Choroid plexus epithelial cell (primary cell): ENCODE measurements at places on chromosomes 11 and 22.
A peak's percentile ranks its signal among the peaks of the same experiment; 100 is the strongest.

DNA sequence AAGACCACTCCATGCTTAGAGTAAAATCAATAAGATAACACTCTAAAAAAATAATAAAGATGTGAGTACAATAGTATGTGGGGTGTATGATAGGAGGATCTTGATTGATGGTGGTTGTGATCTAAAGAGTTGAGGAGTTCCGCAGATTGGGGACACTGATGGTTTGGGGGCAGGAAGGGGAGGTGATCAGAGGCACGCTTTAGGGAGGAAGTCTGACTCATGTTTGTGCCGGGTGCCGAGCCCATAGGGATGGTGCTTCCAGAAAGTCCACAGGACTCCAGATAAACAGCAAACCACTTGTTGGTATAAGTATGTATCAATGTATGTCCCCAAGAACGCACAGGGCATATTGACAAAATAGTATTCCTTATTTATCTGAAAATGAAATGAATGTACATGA lies 27.5 kb downstream of the LINC01488 start:
- no peak for DNase-seq

- DNase-seq = no peak
Observed at GRCh38 chr11:127288926-127289325, 288.4 kb upstream of the KIRREL3 start.

DNA sequence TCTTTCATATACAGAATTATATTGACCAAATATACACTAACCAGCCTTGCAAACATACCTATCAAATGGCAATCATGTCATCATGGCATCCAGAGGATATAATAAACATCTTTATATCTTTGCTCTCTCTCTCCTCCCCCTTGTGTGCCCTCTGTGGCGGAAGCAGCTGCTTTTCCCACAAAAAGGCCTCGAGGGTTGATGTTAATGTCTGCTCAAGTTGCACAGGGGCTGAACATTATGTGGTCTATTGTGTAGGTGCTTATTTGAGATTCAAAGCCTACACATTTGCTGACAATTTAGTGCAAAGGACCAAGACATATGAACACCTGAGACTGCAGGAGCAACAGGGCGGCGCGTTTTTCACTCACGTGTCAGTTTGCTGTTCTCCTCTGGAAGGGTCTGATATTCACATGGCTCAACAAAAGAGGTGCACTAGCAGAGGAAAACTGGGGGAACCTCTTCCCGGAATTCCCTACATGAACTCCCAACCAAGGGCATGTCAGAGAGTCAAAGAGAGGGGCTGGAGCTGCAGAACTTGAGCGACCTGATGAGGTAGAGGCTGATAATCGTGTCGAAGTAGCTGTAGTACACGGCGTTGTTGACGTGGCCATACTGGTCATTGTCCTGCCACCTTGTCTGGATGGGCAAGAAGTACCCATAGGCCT lies 138.8 kb downstream of the RCN1 start:
- no peak for DNase-seq

- peak; percentile 80 for DNase-seq
Observed at GRCh38 chr11:132911186-132911585, 621.1 kb downstream of the OPCML start.

- no peak for DNase-seq
Observed at GRCh38 chr22:22229683-22230420, 14.7 kb upstream of the VPREB1 start.

- no peak for DNase-seq
Observed at GRCh38 chr11:60056349-60056969, at the start of gene MS4A3. Gene MS4A3, plus strand, starts transcription at chr11:60056665. Its CDS starts 4,496 bp downstream, at chr11:60061161.

DNA sequence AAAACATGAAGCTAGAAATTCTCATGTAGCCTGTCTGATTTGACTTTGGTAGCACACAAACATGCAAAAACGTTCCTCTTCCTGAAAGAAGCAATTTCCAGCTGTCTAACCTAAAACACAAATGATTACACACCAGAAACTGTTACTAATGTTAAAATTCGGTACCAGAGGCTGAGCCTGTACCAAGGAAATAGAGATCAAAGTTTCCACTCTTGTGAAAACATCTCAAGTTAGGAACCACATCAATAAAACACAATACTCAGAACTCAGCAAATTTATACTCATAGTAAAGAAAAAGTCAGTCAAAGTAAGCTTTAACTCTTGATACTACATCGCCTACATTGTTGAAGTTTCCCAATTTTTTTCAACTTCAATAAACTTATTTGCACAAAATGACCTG lies 107.8 kb downstream of the FCHSD2 start:
- DNase-seq = no peak

GRCh38 chr11:71333473-71333872 lies 81.1 kb upstream of the SHANK2 start:
- DNase-seq = no peak

- no peak for DNase-seq
Observed at GRCh38 chr11:78570031-78570430, 4.6 kb downstream of the NARS2 start.

GRCh38 chr11:74094393-74094792 lies 76.4 kb downstream of the C2CD3 start:
- DNase-seq = no peak

- no peak for DNase-seq
Observed at GRCh38 chr11:80505771-80506170, 1064.9 kb upstream of the TENM4 start.

- no peak for DNase-seq
Observed at GRCh38 chr11:17813391-17814059, 78.9 kb downstream of the KCNC1 start.

- DNase-seq = no peak
Observed at GRCh38 chr11:130622141-130622542, 173.7 kb downstream of the ADAMTS15 start.

DNA sequence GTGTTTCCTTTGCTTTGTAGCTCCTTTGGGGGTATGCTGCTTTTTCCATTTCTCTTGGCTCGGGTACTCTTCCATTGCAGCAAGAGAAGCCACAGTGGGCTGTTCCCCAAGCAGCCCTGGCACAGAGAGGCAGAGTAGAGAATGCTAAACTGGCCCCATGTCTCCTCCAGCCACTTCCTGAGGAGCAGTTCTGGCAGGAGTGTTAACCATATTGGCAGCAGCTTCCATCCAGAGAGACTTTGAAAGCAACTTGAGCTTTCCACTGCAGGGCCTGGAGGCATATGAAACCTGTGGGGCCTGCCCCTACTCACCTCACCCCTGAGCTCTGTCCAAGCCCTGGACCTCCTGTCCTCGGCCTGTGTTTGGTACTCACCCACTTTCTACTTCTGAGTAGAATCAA lies 61.8 kb downstream of the ALX4 start:
- no peak for DNase-seq

- no peak for DNase-seq
Observed at GRCh38 chr11:73239571-73240189, 21.6 kb downstream of the P2RY2 start.

- no peak for DNase-seq
Observed at GRCh38 chr11:113493206-113493605, 18.0 kb upstream of the DRD2 start.

GRCh38 chr11:35237860-35238715 lies 99.1 kb downstream of the CD44 start:
- peak; percentile 83 for DNase-seq

DNA sequence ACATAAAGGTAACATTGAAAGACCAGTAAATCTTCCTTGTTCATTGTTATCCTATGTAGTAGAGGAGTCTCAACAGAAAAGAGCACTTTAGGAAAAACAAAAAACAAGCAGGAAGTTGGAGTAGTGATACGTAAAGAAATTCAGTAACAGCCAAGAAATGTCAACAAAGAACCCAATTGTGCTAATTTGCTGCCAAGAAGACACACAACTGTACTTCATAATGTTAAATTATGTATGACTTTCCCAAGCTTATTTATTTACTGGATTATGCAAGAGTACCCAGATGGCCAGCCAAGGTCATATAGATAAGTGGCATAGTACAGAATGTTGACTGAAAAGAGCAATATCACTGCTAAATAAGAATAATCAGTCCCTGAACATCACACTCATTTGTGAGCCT lies 264.7 kb upstream of the CCDC179 start:
- peak; percentile 18 for DNase-seq

DNA sequence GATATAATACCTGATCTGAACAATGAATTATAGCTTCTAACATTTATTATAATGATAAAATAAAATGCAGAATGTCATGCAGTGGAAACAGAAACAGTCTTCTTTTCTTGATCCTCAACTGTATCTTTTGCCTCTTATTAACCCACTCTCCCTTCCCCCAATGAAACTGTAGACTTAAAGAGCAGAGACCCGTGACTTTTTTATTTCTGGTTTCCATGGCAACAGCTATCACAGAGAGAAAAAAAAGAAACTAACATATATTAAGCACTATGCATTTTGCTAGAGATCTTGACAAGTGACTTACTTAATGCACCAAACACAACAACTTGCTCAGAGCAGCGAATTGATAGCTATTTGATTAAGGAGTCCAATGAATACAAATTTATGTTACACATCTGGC lies 69.3 kb downstream of the RAB38 start:
- DNase-seq = no peak

DNA sequence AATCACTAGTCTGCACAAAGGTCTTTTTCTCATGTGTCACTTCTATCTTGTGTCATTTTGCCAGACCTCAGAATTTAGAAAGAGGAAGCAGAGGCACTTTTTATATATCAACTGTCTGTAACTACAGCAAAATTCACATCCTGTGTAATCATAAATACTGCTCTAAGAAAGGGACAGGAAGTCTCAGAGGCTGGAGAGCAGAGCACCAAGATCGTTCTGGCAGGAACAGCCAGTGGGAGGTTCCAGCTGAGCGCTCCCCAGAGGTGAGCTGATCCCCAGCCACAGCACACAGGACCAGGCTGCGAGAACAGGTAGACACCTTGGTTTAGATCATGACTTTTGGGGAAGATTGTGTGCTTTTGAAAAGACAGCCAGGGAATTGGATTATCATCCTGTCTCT lies at the start of gene MS4A7:
MS4A7 (plus strand) TSS at position 179 of the 400 bp plus-strand sequence. CDS start 4,610 bp downstream, outside the sequence.
- DNase-seq = no peak

- no peak for DNase-seq
Observed at GRCh38 chr11:110903378-110903777, 191.1 kb upstream of the ARHGAP20 start.

DNA sequence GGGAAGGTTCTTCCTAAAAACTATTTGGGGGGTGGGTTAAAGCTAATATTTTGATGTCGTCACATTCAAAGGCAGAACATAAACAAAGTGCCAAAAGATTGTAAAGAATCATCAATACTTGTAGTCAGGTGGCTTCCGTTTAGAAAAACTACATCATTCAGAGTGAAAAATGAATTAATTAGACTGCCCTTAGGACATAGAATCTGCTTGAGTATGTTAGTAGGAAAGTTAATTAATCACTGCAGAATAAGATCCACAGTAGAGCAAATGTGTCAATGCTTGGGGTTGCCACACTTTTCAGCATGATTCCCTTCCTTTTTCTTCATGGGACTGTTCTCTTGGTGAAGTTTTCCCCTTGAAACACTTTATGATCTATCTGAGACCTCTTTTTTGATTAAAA lies 166.8 kb upstream of the MTNR1B start:
- DNase-seq = no peak

DNA sequence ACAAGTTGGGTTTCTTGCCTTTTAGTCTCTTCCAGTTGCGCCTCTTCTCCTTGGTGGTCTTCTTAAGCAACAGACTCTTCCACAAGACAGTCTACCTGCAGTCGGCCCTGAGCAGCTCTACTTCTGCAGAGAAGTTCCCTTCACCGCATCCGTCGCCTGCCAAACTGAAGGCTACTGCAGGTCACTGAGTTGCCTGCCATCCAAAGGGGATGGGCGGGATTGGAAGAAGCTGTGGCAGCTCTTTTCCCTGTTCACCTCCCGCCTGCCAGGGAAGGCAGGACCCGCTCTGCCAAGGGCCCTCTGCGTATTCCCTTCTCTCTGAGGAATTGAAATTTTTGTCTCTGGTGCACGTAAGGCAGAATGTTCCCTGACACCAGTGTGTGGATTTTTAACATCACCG lies 9.2 kb upstream of the STT3A start:
- DNase-seq = no peak

DNA sequence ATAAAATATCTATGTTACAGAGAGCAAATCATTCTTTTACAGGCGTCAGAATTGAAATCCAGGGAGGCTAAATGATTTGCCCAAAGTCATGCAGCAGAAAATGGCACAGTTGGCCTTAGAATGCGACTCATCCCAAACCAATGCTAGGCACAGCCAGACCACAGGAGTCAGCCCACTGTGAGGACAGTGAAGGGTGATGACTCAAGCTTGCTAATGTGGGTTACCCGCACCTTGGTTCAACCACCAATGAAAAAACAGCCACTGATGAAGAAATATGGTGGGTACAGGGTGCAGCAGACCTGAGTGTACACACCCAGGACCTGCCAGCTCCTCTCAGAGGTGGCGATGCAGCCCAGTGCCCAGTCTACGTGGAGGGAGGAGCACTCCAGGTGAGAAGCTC lies 89.7 kb downstream of the ZC3H12C start:
- DNase-seq = no peak

DNA sequence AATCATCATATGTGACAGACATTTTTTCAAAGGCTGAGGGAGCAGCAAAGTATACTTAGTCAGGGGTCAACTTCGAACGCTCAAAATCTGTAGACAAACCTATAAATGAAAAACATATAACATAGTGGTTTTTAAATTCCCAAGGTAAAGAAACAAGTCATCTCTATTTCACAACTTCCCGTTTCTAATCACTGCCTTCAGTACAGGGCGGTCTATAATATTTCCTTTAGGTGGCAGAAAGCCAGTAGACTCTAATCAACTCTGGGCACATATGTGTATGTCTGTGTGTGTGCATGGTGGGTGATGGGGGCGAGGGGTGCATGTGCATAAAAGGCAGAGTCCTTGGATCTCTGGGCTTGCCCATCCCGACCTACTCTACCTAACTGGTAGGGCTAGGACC lies 55.0 kb upstream of the ARFGAP3 start:
- peak; percentile 38 for DNase-seq

DNA sequence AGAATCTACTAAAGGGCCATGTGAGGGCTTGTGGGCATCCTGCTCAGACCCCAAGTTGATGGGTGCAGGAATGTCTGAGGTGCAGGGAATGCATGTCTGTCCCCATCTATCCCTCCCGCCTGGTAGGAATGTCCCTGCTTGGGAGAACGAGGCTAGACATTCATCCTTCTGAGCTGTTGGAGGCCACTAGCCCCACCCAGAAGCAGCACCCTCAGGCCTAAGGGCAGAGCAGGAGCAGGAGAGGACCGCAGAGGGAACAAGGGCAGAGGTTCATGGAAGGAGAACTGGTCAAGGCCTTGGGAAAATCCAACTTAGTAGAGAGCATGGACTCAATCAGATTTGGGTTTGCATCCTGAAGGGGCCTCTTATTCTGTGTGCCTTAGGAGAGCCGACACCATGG lies 22.1 kb upstream of the LMO1 start:
- DNase-seq = no peak

- DNase-seq = peak; percentile 74
Observed at GRCh38 chr22:44311855-44312170, 938 bp downstream of the SHISAL1 start.

- DNase-seq = peak; percentile 6
Observed at GRCh38 chr11:71396548-71397123, 51.6 kb downstream of the DHCR7 start.

DNA sequence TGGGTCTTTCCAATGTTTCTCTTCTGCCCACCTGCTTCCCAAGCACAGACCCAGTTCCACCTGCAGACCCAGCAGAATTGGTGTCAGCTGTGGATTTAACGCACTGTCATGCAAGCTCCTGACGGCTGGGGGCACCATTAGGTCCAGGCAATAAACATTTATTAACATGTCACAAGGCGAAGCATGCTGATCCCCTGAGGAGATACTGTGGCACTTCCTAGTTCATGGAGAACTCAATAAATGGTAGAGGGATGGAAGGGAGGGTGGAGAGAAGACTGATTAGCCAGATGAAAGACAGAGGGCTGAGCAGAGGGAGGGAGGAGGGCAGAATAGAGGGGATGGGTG lies 68.3 kb upstream of the TSPAN18 start:
- DNase-seq = peak; percentile 52
